ENCODE measurements at places on chromosomes 3 and 15.

- no peak for DNase-seq
Measured at GRCh38 chr15:83365370-83365938, 81.0 kb upstream of the BNC1 start.

- no peak for DNase-seq
Measured at GRCh38 chr3:46642971-46643370, 30.6 kb downstream of the FAM240A start.

- peak; percentile 75 for DNase-seq
Measured at GRCh38 chr3:169146179-169146665, 517.3 kb downstream of the MECOM start.

GRCh38 chr15:84616235-84616634, 15.4 kb downstream of the ZSCAN2 start:
- DNase-seq, result no peak

- DNase-seq, result no peak
Measured at GRCh38 chr15:35686347-35686746, 140.4 kb upstream of the DPH6 start.

- DNase-seq, result no peak
Measured at GRCh38 chr3:115830764-115831395, 207.6 kb downstream of the GAP43 start.

GRCh38 chr3:78143000-78143399, 1103.1 kb downstream of the ROBO2 start:
- no peak for DNase-seq

GRCh38 chr3:12862387-12862786, 21.0 kb upstream of the RPL32 start:
- DNase-seq, result no peak

DNA sequence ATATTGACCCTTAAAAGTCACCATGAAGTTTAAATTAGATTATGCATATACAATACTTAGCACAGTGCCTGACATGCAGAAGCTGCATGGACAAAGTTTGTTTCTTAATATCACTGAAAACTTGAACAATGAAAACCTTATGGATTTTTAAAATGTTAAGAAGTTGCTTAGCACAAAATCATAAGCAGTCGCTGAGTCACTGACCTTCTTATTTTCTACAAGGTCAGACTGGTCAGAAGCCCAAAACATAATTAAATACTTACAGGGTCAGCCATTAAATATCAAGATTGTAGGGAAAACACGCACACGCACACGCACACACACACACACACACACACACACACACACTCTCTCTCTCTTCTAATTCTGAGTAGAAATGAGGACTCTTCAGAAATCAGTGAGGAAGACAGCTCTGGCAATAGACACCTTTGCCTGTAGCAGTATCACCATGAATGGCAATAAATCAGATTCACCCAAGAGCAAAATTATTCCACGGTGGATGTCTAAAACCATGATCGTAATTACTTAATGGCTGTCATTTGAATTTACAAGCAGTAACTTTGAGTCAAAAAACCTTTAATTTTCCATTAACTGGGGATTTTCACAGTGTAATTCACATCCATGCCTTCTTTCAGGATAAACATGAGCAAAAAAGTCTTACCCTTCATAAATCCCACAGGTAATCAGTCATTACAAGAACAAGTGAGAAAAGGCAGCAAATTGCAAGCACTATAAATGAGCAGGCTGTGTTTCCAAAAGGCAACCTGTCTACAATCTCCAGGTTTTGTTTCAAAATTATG, 147.5 kb downstream of the OSBPL10 start:
- no peak for DNase-seq

GRCh38 chr3:173238091-173238490, 97.1 kb upstream of the SPATA16 start:
- DNase-seq, result no peak

- DNase-seq, result peak; percentile 95
Measured at GRCh38 chr3:114624571-114625181, 330.8 kb downstream of the TIGIT start.

DNA sequence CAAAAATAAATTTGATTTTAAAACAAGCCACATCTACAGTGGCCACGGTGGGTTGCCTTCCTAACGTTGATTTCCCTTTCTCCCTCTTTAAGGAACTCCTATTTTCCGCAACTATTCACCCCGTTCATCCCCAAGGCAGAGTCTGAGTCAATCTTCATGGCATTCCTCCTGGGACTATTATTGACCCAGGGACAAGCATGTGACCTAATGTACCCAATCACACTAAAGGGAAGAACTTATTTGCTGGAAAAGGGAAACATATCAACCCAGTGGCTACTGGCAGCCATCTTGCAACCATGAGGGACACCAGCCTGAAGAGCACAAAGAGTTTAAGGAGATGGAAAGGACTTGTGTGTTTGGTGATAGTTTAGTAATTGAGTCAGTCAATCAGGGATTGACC, 55.4 kb upstream of the ARHGEF3 start:
- no peak for DNase-seq

DNA sequence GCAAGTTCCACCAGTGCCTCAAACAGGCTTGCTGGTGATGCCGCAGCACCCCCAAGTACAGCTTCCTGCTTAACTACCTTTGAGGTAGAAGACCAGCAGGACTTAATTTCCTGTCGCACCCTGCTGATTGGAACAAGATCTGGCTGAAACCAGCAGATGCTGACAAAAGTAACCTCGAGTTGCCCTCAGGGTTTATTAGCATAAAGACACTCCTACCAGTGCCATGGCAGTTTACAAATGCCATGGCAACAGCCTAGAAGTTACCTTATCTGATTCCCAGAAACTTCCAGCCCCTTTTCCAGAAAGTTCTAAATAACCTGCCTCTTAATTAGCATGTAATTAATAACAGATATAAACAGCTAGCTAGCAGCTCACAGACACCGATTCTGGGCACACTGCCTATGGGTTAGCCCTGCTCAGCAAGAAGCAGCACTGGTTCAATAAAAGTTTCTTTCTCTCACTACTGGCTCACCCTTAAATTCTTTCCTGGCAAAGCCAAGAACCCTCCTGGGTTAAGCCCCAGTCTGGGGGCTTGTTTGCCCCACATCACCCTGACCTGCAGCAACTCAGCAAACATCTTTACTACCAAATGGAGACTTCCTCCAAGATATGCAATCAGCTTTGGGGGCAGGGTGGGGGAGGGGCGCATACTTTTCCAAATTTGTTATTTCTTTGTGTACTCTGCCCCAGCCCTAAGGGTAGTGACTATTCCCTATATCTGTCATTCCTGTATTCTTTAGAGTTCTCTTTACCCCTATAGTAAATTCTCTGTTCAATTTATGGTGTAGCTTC, 54.2 kb downstream of the MAP4 start:
- no peak for DNase-seq

DNA sequence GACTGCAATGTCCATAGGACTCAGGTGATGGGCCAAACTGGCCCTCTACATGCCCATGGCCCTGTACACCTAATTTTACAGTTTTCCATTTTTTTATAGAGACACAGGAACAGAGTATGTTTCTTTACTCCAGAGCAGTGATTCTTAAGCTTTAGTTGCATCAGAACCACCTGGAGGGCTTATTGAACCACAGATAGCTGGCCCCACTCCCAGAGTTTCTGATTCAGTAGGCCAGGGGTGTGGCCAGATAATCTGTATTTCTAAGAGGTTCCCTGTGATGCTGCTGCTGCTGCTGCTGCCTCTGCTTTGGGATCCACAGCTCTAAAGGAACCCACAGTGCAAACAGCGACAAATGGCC, 5.1 kb downstream of the RBP1 start:
- DNase-seq, result no peak
